Pulmonary artery endothelial cell (primary cell): ENCODE measurements at places on chromosomes 11 and 22. TPM values are rescaled to one million over a fixed set of nuclear protein-coding genes. Genes with fewer than 3 reads are reported as not detected.
A peak's percentile ranks its signal among the peaks of the same experiment; 100 is the strongest.

- no peak for DNase-seq
Measured at GRCh38 chr11:86162239-86162638, 82.3 kb upstream of the EED start.

- no peak for DNase-seq
Measured at GRCh38 chr11:120259988-120260565, 20.1 kb downstream of the POU2F3 start.

DNA sequence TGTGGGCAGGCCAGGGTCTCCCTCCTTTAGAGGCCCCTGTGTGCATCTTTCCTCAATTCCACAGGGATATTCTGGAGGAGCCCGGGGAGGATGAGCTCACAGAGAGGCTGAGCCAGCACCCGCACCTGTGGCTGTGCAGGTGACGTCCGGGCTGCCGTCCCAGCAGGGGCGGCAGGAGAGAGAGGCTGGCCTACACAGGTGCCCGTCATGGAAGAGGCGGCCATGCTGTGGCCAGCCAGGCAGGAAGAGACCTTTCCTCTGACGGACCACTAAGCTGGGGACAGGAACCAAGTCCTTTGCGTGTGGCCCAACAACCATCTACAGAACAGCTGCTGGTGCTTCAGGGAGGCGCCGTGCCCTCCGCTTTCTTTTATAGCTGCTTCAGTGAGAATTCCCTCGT lies 39.1 kb downstream of the TPCN2 start:
- DNase-seq = no peak

- DNase-seq = no peak
Measured at GRCh38 chr11:135019899-135020298, 607.9 kb upstream of the B3GAT1 start.

- DNase-seq = no peak
Measured at GRCh38 chr22:37174964-37175363, 13.1 kb downstream of the C1QTNF6 start.

DNA sequence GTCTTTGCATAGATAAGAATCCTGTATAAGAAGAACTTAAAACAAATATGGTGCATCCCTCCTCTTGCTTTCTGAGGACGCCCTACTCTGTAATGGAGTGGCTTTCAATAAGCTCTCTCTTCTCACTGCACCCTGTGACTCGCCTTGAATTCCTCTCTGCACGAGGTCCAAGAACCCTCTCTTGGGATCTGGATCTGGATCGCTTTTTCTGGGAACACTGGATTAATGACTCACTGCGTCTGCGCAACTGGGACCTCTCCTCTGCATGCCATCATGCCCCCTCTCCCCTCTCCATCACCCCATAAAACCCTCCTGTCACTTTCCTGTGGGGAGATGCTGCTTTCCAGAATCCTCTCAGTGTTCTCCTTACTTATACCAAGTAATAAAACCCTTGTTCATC lies 15.1 kb upstream of the CABP2 start:
- DNase-seq = no peak

DNA sequence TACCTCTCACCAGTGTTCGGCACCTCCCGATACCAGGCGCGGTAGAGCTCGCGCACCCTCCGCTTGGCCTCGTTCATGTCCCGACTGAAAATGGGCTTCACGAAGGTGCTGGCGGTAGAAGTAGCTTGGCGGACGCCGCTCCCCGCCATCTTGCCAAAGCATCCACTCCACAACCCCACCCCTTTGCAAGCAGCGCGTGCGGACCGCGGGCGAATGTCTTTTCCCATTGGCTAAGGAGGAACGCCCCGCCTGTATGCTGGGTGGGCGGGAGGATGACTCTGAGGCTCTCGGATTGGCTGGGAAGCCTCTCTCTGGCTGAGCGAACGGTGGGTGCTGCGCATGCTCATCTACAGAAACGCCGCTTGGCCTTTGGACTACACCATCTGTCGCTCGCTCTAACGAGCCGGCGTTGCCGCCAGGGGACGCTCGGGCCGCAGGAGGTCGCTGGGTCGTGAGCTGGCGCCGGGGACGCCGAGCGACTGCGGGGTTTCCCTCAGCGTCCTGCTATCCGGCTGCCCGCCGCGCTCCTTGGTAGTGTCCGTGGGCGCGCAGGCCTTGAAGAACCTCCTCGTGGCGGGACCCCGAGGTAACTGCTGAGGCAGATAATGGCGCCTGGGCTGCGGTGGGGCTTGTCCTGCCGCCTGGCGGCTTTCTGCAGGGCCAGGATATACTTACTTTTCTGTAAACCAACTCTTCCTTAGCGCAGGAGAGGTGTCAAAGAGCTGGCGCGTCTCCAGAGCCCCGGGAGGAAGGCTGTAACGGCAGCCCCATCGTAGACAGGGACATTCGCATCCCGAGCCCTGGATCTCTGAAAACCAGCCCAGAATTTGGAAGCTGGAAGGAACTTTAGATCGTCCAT lies at the start of gene NDUFA6:
TSS of gene NDUFA6 (minus strand) at position 177 of the 859 bp plus-strand sequence. CDS start at position 149, 28 bp downstream.
- peak; percentile 97 for DNase-seq

GRCh38 chr11:35531246-35531645 lies 5.8 kb upstream of the PAMR1 start:
- DNase-seq = no peak

GRCh38 chr22:46678003-46678657 lies 57.9 kb downstream of the GRAMD4 start:
- no peak for DNase-seq

GRCh38 chr11:105443623-105444022 lies 166.2 kb upstream of the GRIA4 start:
- no peak for DNase-seq

GRCh38 chr22:46479046-46479445 lies 58.4 kb downstream of the CELSR1 start:
- no peak for DNase-seq

- peak; percentile 30 for DNase-seq
Measured at GRCh38 chr11:109034339-109034696, 369.4 kb downstream of the DDX10 start.

DNA sequence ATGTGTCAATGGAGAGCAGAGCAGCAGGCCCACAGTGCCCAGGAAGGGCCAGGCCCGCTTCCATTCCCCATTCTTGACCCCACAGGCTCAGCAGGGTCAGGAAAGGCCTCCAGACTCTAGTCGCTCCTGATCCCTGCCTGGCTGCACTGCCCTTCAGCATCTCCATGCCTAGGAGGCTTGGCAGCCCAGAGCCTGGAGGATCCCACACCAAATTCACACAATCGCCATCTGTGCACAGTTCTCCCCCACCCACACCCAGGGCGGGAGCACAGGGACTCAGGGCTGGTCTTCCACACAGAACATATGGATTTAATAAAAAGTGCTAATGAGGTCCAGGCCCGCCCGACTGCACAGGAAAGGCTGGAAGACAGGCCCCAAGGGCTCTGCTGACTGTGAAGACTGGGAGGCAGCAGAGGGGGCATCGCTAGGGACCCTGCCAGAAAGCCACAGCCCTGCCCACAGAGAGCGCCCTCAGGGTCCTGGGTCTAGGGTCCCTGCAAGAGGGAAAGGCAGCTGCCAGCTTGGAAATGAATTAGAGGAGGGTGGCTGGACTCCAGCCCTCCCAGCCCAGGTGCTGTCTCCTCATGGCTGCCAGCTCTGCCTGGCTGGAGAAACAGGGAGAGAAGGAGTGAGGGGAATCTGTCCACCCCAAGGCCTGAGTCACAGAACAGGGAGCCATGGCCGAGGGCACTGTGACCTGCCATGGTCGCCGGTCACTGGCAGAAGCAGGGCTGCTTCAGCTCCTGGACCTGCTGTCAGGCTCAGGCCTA lies 39.7 kb downstream of the DKK3 start:
- no peak for DNase-seq

GRCh38 chr22:31926969-31927368 lies 17.4 kb upstream of the YWHAH start:
- DNase-seq = no peak

DNA sequence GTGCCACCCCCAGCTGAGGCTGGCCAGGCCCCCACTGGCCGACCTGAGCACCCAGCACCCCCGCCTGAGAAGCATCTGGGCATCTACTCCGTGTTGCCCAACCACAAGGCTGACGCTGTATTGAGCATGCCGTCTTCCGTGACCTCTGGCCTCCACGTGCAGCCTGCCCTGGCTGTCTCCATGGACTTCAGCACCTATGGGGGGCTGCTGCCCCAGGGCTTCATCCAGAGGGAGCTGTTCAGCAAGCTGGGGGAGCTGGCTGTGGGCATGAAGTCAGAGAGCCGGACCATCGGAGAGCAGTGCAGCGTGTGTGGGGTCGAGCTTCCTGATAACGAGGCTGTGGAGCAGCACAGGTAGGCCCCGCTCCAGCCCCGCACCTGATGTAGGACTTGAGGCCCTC lies 4.7 kb downstream of the ZBTB16 start:
- no peak for DNase-seq

GRCh38 chr11:44416776-44417175 lies 106.8 kb upstream of the ALX4 start:
- no peak for DNase-seq

DNA sequence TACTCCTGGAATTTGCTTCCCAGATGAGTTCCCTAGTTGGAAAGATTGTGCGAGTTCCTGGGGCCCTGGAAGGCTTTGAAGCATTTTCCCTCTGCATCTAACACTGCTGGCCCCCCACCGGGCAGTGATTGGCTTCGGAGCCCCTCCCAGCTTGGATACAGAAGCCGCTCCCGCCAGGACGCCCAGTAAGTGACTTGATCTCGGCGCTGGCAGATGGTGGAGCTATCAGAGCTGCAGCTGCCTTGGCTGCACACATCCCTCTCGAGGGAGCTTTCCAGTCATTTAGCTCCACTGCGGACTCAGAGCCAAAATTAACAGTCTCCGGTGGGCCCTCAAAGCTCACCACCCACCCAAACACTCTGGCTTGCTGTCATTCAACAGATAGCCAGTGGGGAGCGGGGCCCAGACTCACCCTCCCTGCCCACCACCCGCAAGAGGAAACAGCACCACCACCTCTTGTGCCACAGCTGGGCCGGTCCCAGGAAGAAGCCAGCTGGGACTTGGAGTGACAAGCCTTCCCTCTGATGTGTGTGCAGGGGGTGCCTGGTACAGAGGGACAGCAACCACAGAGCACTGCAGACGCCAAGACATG lies 162.3 kb downstream of the TRIM29 start:
- DNase-seq = no peak

Gene OAF
- 3.3 and 4.2 TPM in 2 replicates for total RNA-seq

Gene KRTAP5-11
- total RNA-seq = not detected in 2 replicates

Gene FOLR1
- not detected in 2 replicates for total RNA-seq

Gene CCDC188
- total RNA-seq = 4.5 and 10.0 TPM in 2 replicates

Gene HEPHL1
- not detected in 2 replicates for total RNA-seq

Gene MN1
- 0.42 and 0.53 TPM in 2 replicates for total RNA-seq

Gene ACR
- total RNA-seq = 0.13 TPM in 1 of 2 replicates, not detected in the other

Gene CABP4
- total RNA-seq = 0.04 and 0.33 TPM in 2 replicates
